ENCODE measurements at places on chromosomes 2 and 18.
A peak's percentile ranks its signal among the peaks of the same experiment; 100 is the strongest.

DNA sequence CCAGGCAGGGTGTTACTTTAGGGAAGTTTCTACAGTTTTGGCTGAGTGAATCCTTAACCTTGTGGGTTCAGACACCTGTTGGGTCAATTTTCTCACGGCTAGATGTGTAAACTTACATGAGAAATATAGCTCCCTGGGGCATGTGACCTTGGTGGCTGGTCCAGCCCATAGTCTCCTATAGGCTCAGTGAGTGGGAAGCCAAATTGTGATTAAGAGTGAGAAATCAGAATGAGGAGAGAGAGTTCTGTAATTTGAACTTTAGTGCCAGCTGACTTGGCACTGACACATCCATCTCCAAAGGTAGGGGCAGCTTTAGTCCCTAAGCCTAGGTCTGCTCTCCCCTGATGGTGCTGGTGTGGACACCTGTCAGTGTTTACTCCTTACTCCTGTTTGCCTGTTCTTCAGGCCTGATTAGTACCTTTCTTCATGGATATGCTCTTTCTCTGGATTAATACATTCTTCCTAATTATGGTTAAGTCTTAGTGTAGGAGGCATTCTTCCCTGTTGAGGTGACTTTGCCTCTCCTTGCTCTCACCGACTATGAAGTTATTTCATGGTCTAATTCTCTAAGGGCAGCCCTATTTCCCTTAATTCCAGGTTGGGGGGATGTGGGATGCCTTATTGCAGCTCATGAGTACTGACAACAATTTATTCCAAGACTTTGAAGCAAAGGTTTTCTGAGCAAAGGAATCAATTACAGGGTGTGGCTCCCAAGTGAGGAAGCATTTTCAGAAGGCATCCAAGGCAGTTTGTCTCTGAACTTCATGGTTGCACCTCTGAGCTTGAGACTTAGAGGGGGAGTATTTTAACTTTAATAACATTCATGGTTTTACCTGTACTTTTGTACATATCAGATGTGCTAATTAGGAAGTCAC is 177.3 kb downstream of the DYSF start:
- no peak for DNase-seq

GRCh38 chr18:60555625-60556024 is 183.1 kb upstream of the MC4R start:
- peak; percentile 20 for DNase-seq

- DNase-seq, result no peak
Measured at GRCh38 chr18:12060182-12060870, 33.3 kb upstream of the ANKRD62 start.

DNA sequence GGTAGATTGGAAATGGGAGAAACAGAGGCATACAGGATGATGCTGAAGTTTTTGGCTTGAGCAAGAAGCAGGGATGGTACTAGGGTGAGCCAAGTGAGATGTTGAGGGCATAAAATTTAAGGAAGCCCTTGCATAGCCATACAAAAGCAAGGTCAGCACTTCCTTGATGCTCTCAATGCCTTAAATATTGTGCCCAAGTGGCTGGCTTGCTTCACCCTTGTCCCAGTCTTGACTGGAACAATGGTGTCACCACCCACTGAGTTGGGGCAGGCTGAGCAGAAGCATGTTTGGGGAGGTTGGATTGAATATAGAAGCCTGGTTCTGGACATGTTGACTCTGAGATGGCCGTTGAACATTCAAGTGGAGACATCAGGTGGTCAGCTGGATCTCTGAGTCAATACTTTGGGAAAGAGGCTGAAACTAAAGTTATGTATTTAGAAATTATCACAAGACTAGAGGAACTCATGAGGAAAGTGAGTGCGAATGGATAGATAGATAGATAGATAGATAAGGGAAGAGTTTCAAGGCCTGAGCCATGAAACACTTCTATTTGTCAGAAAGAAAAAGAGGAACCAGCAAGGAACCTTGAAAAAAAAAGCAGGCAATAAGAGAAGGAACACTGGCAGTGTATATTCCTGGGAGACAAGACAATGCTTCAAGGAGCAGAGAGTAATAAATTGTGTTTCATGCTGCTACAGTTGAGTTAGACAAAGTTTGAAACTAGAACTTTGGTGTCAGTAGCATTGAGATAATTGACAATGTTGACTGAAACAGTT is 43.0 kb upstream of the HNMT start:
- DNase-seq, result no peak

- DNase-seq, result peak; percentile 25
Measured at GRCh38 chr2:48251437-48252148, 278.4 kb upstream of the STON1 start.

- no peak for DNase-seq
Measured at GRCh38 chr2:180352620-180353019, 345.5 kb upstream of the CWC22 start.

- no peak for DNase-seq
Measured at GRCh38 chr2:182980652-182981051, 57.6 kb downstream of the NCKAP1 start.

DNA sequence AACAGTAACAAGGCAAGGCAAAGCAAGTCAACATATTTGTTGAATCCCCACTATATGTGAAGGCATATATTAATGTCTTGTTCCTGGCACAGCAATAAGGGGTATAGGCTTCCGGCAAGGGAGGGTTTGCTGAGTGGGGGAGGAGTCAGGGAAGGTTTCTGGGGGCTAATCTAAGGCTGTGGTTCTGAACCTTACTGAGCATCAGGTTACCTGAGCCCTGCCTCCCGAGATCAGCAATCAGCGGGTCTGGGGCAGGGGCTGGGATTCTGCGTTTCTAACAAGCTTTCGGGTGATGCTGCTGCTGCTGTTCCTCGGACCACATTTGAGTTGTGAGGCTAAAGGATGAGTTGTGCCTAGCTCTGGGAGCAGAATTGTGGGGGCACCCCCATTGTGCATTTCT is 401.7 kb upstream of the SPRED2 start:
- DNase-seq, result no peak

DNA sequence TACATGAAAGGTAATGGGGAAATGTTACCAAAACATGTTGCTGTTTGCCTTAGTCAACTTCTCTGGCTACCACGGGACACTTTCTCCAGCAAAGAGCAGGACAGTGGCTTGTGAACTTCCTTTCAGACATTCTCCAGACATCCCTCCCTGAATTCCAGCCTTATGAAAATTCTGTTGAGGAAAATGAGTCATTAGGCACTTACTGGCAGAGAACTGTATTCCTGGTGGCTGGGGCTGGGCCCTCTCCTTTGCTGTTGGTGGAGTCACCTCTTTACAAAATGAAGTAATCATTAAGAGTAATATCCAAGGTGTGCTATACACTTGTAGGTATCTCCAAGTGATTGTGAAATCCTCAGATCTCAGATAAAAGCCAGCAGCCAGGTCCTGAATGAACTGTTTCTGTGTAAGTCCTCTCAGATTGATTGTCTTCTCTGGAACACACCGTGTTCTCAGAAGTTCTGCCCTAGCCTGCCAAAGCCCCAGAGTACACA is 1.3 kb upstream of the FAP start:
- no peak for DNase-seq

GRCh38 chr2:48588745-48589144 is 28.9 kb upstream of the GTF2A1L start:
- no peak for DNase-seq

- DNase-seq, result no peak
Measured at GRCh38 chr2:140359056-140359771, 1579.0 kb upstream of the NXPH2 start.

- DNase-seq, result no peak
Measured at GRCh38 chr2:100935372-100935752, 66.7 kb upstream of the RPL31 start.

DNA sequence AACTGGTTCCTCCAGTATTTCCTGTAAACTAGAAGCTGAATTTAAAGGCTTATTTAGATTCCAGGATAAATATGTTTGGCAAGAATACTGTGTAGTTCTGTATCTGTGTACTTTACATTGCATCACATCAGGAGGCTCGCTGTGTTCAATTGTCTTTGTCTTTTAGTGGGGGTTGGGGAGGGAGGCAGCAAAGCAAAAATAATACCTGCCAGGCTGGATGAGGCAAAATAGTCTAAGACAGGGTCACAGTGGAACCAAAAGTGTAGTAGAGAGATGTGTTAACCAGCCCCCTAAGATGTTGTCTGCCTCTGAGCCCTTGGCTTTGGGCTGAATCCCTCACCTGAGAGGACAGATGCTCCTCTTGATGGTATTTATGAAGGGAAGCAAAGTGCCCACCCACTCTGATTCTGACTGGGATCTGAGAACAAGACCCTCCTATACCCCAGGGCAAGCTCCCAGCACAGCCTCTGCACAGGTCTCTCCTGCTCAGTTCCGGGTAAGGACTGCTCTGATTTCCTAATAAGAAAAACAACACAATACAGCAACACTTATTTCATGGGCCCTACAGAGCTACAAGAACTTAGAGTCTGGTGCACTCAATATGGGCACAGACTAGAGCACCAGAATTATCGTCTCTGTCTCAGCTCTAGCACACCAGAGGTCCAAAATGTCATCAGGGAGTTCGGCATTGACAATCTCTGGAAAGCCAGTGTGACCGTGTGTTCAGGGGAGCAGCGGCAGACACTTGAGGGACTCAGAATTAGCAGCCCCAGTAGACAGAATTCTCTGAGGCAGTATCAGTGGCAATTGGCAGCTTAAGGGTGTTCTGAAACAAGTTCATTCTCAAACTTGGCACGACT is 7.2 kb upstream of the AFTPH start:
- no peak for DNase-seq

- DNase-seq, result peak; percentile 42
Measured at GRCh38 chr2:222572751-222573174, 83.1 kb downstream of the FARSB start.

- DNase-seq, result no peak
Measured at GRCh38 chr18:3901042-3901441, 451.1 kb downstream of the TGIF1 start.

GRCh38 chr2:32011485-32011960 is 715 bp upstream of the MEMO1 start:
- peak; percentile 57 for DNase-seq

DNA sequence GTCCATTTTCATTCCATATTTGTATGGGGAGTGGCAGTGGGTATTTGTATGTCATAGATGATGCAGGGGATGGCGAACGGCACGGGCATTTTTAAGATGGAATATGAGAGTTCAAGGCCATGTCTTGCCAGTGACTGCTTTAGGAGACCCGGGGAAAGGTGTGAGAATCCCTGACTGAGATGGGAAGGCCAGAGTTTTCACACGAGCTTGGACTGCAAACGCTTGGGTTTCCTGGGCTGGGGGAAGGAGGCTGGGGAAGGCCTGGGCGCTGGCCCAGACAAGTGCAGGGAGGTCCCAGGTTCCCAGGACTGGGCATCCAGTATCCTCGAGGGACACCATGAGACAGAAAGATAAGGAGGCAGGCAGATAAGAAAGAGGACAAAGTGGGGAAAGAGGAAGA is 35.2 kb downstream of the CNGA3 start:
- no peak for DNase-seq

DNA sequence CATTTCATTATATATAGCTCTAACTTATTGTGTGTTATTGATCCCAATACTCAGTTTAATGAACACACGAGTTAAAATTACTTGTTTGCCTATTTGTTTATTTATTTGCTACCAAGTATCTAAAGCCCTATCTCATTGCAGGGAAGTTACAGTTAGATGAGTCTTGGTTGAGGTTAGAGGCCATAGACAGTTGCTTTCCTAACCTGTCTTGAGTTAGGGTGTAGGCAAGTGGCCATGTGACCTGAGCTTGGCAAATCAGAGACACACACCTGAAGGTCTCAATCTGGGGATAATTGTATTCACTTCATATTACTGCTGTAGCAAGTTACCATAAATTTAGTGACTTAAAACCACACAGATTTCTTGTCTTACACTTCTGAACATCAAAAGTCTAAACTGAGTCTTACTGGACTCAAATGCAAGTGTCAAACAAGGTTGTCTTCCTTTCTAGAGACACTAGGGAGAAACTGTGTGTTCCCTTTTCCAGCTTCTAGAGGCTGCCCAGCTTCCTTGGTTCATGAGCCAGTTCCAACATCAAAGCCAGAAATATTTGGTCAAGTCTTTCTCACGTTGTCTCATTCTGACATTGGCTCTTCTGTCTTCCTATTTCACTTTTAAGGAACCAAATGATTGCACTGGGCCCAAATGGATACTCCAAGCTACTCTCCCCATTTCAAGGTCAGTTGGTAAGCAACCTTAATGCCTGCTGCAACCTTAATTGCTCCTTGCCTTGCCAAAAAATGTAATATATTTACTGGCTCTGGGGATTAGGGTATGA is 39.7 kb downstream of the COL3A1 start:
- DNase-seq, result no peak

All from NB4 (cell line).